Small intestine (tissue), 16 donors: ENCODE measurements at places on chromosomes 12 and 14. TPM values are rescaled to one million over a fixed set of nuclear protein-coding genes. Genes with fewer than 3 reads are reported as not detected.

The TROAP gene
- polyA plus RNA-seq, result 16.0 TPM

The KLHDC1 gene
- 3.2 TPM for polyA plus RNA-seq

The KRT2 gene
- not detected for polyA plus RNA-seq

The MYL2 gene
- polyA plus RNA-seq, result 0.55 TPM

The LUM gene
- polyA plus RNA-seq, result 40.0 TPM

The POLR3B gene
- 2.7 TPM for polyA plus RNA-seq

The COL2A1 gene
- not detected for polyA plus RNA-seq

The ABCD4 gene
- 58.8 TPM for polyA plus RNA-seq

The TAS2R20 gene
- not detected for polyA plus RNA-seq

The OR6C1 gene
- not detected for polyA plus RNA-seq

The DHRS4L2 gene
- 109 TPM for polyA plus RNA-seq

The AJUBA gene
- 15.1 TPM for polyA plus RNA-seq
